Activated T-helper 9 cell treated with anti-CD3 and anti-CD28 coated beads, Interleukin-2, amount 50 U/mL, for 16 hours (primary cell): ENCODE measurements at places on chromosomes 16 and 17.

GRCh38 chr16:49013727-49014080, 267.9 kb downstream of the CBLN1 start:
- DNase-seq = no peak

DNA sequence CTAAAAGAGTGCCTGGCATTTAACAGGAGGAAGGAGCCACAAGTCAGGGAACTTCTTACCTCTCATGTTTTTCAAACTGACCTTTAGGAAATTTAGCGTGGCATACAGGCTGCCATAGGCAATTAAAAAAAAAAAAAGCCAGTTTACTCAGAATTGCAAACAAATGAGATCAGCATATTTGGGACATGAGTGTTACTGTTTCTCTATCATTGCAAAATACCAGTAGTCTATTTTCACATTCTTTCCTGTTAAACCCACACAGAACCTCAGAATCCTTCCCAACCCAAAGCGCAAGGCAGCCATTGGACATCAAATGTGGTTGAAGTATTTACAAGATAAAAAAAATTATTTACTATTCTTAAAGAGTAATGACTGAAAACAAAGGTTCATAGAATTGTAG, 366.4 kb upstream of the DYNLRB2 start:
- DNase-seq = no peak

DNA sequence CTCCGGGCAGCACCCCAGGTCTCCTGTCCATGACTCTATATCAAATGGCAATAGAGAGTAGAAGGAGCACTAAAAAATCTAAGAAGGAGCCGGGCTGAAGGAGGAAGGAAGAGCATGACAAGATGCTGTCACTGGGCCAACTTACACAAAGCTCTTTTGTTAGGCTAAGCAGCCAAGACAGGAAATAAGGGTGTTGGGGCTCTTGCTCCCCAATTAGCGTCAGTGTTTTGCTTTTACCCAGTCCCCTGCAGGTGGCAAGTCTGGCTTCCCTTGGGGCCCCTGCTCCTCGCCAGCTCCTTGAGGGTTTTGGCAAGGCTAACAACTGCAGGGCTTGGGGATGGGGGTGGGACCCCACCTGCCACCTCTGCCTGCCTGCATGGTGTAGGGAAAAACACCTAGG, 120.5 kb downstream of the CCT6B start:
- DNase-seq = no peak

DNA sequence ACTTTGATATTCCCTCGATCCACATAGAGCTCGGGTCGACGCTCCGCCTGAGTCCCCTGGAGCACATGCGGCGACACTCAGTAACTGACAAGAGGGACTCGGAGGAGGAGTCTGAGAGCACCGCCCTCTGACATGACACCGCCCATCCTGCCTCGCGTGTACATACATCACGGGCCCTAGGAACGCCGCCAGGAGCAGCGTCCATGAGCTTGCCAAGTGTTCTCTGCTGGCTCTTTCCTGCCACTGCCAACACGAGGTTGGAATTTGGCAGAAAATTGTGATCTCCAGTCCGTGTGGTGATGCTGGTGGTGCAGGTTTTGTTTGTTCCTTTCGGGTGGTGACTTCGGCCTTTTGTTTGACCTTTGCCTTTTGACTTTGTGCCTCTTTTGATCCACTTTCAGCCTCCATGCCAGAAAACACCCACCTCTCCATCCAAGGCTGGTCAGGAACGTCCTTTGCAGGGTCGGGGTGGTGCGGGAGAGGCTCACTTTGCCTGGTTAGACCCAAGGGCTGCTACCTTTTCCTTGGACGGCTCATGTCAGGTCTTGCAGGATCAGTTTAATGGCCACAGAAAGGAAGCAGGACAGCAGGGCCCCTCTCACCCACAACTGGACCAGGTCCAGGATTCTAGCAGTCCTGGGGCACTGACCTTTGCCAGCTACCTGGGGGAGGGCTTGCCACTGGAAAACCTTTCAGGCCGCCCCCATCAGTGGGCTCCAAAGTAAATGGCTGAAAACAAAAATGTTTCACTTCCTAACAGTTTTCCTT, 27.6 kb downstream of the ELAC2 start:
- no peak for DNase-seq

GRCh38 chr17:39634384-39634871, 2.5 kb upstream of the STARD3 start:
- no peak for DNase-seq

DNA sequence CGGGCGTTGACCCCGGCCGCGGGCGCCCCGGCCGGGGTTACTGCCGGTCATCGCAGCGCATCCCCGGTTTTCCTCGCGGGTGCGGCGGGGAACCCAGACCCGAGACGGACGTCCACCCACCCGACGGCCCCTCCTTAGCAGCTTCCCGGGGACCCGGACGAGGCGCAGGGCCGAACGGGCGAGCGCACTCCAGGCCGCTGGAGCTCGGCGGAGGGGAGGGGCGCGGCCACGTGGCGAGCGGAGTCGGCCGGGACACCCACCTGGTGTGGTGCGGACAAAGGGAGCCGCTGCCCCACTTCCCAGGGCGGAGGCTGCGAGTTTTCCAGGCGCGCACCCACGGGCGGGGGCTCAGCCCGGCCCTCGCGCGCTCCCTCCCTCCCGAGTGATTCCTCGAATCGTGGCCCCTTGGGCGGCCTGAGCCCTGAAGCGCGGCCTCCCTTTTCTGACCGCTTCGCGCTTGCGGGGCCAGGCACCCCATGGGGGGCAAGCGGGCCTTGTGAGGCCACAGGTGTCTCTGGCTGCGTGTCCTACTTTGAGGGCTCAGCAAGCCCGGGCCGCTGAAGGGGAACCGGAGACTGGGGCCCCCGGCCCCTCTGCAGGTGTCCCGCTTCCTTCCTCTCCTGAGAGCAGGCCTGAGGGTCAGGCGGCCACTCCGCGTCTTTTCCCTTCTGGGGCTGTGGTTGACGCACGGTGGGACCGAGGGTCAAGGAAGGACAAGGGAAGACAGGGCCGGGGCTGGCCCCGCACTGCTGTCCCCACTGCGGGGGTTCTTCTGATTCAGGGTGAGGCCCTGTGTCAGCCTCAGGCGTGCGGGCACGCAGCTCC, 1.1 kb upstream of the FASN start:
- DNase-seq = no peak

- no peak for DNase-seq
Observed at GRCh38 chr16:27424772-27425498, 23.0 kb downstream of the IL21R start.

- peak; percentile 63 for DNase-seq
Observed at GRCh38 chr17:49696233-49696761, 11.5 kb downstream of the SLC35B1 start.

GRCh38 chr17:67679721-67680120, 38.0 kb upstream of the NOL11 start:
- no peak for DNase-seq

- no peak for DNase-seq
Observed at GRCh38 chr17:61466246-61466645, 14.0 kb downstream of the TBX4 start.

- DNase-seq = no peak
Observed at GRCh38 chr17:65198653-65199382, 61.6 kb downstream of the RGS9 start.

GRCh38 chr16:61323456-61323855, 712.8 kb downstream of the CDH8 start:
- DNase-seq = no peak

DNA sequence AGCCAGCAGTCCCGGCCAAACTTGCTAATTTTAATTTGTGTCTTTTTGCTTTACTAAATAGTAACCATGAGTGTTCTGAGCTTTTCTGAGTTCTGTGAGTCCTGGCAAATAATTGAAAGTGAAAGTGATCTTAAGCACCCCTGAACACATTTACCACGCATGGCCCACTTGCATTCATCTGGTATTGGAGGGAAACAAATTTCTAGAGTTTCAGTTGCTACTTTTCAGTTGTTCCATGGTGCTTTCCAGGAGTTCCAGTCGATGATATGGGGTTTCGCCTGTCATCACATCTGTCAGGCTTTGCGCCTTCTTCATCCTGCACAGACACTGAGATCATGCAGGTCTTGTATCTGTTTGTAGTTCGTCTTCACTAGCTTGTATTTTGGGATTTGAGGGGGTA, 44.1 kb downstream of the CRLF3 start:
- no peak for DNase-seq

- DNase-seq = no peak
Observed at GRCh38 chr17:79204261-79204660, 129.6 kb downstream of the ENGASE start.

- DNase-seq = no peak
Observed at GRCh38 chr17:56158915-56159825, 5.9 kb downstream of the ANKFN1 start.

DNA sequence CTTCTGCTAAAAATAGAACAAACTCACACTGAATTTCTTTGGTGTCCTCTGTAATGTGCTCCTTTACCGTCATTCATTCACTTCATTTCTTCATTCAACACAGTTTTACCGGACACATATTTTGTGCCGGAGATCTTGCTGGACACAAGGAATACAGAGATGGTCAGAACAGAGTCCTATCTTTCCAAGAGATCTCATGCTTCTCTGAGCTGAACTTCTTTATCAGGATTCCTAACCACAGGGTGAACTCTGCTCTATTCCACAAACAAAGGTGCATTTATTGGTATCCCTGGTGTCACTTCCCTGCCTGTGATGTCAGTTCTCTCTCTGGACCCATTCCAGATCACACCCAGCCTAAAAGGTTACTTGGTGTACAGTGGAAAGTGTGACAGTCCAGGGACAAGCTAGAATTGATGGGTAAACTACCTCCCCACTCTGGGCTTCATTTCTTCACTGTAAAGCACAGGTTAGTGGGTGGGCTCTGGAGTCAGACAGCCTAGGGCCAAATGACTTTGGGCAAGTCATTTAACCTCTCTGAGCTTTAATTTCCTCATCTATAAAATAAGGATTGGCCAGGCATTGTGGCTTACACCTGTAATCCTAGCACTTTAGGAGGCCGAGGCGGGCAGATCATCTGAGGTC, 4.2 kb downstream of the IFI35 start:
- DNase-seq = no peak

DNA sequence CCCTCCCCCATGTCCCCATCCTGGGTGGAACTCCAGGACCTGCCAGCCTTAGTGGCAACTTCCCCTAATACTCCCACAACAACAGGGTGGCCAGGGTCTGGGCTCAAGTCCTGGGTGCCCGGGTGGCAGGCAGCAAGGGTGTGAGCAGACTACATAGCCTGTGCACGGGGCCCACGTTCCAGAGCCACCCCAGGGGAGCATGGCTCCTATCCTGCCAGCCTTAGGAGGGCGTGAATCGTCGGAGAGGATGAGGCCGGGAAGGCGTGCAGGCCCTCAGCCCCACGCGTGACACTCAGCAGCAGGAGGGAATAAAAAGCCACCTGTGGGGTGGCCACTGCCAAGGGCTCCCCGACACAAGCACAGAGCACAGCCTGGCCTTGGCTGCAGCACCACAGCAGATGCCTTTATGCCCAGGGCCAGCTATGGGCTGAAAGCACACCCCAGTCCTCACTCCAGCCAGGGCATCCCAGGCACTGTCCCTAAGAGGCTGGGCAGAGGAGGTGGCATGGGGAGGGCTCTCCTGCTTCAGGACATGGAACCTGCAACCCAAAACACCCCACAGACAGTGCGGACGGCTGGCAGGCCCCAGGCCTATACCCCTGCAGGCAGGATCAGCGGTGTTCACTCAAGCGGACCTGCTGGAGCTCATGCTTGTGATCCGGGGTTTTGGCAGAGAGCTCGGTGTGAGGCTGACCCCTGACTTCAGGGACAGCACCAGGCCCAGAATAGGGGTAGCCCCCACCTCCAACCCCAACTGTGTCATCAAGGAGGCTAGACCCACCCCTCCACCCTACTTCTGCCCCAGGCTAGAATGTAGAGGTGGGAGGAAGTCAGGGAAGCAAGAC, 2.7 kb downstream of the BCAR1 start:
- no peak for DNase-seq

- DNase-seq = no peak
Observed at GRCh38 chr17:68981288-68981687, 26.1 kb upstream of the ABCA8 start.

DNA sequence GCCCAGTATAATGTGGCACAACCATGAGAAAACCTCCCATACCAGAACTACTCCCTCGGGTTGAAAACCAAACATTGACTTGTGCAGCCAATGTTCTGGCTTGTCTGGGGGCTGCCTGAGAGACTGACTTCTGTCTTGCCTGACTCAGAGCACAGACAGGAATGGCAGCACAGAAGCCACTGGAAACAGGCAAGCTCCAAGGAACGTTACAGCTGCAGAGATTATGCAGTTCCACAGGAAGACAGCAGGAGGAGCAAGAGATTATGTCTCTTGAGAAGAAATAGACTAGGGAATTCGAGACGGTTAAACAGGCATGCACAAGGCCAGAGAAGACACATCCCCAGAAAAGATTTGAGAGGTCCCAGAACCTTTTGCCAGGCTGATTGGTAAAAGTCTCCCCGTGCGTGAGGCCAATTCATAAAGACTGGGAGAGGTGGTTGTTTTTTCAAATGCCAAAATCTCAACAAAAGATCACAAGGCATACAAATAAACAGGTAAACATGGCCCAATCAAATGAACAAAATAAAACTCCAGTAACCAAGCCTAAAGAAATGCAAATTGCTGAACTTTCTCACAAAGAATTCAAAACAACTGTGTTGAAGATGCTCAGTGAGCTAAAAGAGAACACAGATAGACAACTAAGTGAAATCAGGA, 90.6 kb upstream of the CDH5 start:
- no peak for DNase-seq

GRCh38 chr16:53865494-53865863, 161.5 kb downstream of the FTO start:
- DNase-seq = no peak

DNA sequence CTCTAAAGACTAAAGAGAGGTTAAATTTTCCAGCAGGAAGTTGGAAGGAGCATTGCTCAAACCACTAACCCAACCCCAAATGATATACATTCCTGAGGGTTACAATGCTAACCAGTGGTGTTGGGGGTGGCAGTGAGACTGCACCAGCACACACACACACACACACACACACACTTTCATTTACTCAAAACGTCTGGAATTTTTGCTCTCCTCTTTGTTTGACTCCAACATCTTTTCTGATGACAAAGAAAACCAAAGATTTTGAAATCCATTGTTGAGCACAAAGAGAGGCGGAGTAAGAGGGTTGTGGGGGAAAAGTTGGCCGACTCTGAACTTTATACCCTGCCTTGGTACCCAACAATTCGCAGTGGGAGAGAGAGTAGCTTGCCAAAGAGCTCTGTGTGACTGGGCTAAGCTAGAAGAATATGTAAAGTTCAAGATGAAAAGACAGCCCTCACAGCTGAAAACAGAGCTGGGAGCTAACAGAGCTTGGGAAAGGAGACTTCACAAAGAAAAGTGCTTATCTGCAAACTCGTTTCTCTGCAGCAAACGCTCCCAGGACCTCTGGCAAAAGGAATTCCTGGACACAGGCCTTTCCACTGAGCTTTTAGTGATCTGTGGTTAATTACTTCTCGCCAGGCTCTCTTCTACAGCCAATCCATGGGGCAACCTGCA, 426.0 kb upstream of the CDH11 start:
- DNase-seq = no peak

GRCh38 chr16:28609631-28610594, at the start of gene SULT1A1:
TSS of gene SULT1A1 (minus strand) at chr16:28610044. CDS start at chr16:28608855, 1,189 bp downstream.
- no peak for DNase-seq

GRCh38 chr17:57947369-57947768, 7.8 kb downstream of the CUEDC1 start:
- no peak for DNase-seq

- DNase-seq = no peak
Observed at GRCh38 chr16:49969091-49970030, 55.7 kb upstream of the CNEP1R1 start.
